ENCODE measurements at places on chromosomes 11 and 22.
A peak's percentile ranks its signal among the peaks of the same experiment; 100 is the strongest.

DNA sequence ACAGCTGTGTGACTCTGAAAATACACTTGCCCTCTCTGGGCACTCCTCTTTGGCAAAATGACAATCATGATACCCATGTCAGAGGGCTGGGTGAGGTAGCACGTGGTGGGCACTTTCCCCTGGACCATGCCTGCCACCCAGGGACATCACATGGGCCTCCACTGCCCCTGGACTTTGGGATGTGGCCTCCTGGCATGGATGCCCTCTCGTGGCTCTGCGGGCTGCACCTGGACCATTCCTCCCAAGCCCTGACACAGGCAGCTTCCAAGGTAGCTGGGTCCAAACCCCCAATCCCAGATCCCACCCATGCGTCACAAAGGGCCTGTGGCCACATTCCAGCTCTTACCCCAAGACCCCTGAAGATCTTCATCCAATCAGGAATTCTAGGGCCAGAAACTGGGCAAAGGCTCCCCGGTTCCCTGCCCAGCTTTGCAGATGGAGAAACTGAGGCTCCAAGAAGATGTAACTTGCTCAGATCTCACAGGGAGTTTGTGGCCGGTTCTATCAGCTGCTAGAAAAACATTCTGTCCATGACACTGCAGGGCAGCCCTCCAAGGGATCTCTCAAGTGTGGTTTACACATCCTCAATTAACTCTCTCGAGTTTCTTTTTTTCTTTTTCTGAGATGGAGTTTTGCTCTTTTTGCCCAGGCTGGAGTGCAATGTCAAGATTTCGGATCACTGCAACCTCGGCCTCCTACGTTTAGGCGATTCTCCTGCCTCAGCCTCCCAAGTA lies 35.4 kb upstream of the CYB5R3 start:
- DNase-seq: no peak

GRCh38 chr11:3226846-3227567 lies 5.2 kb downstream of the MRGPRE start:
- no peak for DNase-seq

GRCh38 chr22:39021552-39022250 lies 774 bp downstream of the APOBEC3D start:
- DNase-seq: no peak

DNA sequence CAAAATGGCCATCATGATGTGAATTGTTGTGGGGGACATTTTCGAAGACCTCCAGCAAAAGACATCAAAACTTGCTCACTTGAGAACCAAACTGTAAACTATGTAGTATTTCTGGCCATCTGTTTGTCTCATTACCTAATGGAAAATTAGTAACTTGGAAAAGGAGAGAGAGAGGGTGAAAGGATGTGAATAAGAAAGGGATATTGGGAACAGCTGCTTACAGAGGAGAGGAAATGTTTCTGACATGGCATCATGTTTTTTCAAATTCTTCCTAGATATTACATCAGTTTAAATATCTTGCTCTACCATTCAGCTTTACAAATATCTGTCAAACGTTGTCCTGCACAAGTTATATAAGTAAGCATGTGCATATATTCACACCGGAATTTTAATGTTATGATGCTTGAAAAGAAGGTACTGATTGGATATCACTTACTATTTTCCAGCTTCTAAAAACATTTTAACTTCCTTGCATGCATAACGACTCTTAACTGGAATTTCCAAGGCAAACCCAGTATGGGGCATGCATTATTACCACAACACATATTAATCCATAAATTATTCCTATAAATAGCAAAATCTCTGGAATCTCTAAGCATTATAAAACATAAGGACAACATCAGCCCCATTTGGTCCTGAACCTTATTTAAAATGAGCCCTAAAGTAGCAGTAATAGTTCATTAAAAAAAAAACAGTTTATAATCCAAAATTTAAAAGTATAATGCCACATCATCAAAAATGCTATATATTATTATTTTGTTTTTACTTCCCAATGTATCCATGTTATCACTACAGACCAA lies 20.0 kb downstream of the GUCY1A2 start:
- DNase-seq: no peak

- peak; percentile 53 for DNase-seq
Observed at GRCh38 chr22:40044870-40045834, 50.4 kb downstream of the FAM83F start.

DNA sequence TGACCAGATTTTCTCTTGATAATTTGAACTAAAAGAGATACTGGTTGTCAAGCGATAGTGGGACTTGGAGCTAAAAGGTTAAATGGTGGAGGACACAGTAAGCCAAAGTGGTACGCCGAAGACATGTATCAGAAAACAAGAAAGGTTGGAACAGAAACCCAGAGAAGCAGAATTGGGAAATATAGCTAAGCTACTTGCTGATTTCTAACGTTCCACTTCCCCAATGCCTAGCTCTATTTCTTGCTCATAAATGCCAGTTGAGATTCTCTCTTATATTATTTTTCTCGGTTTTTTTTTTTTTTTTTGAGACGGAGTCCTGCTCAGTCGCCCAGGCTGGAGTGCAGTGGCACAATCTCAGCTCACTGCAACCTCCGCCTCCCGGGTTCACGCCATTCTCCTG lies 12.7 kb downstream of the TMEM41B start:
- no peak for DNase-seq

DNA sequence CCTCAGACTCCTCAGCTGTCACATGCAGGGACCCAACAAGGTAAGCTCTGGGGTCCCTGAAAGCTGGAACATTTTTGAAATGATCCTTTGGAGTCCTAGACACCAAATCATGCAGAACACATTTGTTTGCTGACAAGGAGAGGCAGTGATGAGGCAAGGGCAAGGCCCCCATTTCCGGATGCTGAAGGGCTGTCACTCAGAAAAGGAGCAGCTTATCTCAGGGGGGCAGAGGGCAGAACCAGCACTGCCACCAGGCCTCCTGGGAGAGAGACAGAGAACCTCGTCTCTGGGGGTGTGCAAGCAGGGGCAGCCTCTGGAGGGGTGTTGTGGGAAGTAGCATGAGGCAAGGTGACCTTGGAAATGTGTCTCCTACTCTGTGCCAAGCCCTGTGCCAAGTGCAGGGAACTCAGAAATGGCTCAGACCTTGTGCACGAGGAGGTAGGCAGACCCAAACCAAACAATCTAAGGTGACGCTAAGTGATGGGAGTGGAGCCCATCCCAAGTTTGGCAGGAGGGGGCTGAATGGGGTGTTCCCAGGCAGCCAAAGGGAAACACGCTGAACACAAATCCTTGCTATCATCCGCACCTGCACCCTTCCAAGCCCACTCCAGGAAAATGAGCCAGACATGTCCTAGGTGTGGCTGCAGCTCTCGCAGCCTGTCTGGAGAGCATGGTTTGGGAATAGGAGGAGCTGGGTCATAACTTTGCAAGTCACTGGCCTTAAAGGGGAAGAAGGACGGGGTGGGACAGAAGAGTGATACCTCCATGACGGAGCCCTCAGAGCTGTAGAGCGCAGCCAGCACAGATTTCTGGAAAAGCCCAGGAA lies 94.2 kb downstream of the PDE2A start:
- DNase-seq: no peak

DNA sequence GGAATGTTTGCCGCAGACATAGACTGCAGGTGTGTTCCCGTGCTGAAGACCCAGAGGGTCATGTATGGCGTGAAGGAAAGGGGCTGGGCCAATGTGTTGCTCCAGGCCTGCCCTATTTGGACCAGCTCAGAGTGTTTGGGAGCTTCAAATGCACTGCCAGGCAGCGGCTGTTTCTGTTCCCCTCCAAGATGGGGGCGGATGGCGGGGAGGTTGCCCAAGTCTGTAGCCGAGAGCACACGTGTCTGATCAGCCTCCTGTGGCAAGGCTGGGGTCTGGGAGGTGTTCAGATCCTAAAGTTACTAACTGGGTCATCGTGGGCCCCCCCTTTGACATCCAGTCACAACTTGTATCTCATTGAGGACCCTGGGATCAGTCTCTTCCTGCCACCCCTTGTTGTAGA lies 45.5 kb downstream of the CACNA1I start:
- no peak for DNase-seq

- DNase-seq: no peak
Observed at GRCh38 chr11:95505927-95506426, 275.0 kb upstream of the SESN3 start.

DNA sequence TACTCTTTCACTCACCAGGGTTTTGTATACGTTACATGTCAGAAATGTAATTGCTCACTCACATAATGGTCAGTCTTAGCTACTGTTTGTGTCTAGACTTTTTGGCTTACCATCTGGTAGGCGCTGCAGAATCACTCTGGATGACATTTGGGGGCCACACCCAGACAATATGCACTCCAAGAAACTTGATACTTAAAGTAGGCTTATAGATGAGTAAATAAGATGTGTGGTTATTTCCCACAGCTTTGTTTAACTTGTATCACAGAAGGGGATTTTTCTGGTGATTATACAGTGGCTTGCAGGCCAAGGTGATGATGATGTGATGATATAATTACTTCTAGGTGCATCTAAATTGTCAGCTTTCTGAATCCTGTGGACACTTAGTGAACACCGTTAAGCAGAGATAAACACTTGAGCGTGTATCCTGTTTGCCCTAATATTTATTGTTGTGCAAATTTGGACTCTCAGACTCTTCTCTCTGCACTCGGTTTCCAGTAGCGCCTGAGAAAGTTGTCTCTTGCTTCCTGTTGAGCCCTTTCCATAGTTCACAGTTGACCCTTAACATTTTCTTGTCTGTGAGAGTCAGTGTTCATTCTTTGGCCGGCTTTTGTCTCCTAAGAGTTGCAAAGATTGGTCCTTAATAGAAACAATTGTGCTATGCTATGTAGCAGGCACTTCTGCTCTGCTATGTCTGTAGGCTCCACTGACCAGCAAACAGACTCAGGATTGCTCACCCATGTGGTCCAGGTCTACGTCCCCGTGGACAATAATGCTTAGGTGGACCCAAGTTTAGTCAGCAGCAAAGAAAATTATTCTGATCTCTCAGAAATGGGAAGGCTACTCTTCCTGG lies 89.3 kb downstream of the PRR5L start:
- DNase-seq: no peak

DNA sequence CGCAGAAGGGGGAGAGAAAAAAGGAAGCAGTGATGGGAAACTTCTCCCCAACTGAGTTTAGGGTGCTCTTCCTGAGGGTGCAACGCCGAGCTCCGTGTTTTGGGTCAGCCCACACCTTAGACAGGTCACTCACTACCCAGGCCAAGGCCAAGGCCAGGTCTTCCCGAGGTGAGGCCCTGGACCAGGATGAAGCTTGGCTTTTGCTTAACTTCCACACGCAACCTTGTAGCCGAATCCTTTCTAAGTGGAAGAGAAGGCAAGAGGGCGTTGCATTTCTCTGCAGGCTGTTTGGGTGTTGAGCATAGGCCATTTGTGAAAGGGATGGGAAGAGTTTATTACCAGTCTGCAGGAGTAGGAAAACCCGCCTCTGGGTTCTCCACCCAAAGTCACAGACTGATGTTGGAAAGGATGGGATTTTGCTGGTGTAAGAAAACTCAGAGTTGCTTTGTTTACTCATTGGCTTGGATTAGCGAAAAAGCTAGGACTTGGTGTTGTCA lies 1.5 kb downstream of the KREMEN1 start:
- DNase-seq: no peak

- no peak for DNase-seq
Observed at GRCh38 chr11:67463680-67464410, 5.2 kb downstream of the TMEM134 start.

- no peak for DNase-seq
Observed at GRCh38 chr11:35373284-35373933, 45.9 kb downstream of the SLC1A2 start.

DNA sequence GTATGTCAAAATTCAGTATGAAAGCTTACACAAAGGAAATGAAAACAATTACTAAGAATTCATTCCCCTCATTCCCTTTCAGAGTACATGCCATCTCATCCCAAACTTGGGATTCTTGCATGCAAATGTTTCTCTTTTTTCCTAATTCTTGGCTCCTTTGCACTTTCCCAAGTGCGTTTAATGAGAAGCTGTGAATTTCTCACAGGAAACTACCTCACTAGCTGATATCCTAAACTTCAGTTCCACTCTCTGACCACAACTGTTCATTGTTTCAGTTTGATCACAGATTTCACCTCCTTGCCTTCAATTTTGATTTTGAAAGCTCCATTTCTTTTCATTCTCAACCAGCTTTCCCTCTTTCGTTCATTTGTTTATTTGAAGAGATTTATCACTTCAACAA lies 5.9 kb upstream of the ARL14EP start:
- DNase-seq: no peak

- no peak for DNase-seq
Observed at GRCh38 chr11:4825132-4825531, 4.0 kb downstream of the OR51F2 start.
